Mesenteric fat pad (tissue), 1 donor: ENCODE measurements at places on chromosomes 16 and 17.

DNA sequence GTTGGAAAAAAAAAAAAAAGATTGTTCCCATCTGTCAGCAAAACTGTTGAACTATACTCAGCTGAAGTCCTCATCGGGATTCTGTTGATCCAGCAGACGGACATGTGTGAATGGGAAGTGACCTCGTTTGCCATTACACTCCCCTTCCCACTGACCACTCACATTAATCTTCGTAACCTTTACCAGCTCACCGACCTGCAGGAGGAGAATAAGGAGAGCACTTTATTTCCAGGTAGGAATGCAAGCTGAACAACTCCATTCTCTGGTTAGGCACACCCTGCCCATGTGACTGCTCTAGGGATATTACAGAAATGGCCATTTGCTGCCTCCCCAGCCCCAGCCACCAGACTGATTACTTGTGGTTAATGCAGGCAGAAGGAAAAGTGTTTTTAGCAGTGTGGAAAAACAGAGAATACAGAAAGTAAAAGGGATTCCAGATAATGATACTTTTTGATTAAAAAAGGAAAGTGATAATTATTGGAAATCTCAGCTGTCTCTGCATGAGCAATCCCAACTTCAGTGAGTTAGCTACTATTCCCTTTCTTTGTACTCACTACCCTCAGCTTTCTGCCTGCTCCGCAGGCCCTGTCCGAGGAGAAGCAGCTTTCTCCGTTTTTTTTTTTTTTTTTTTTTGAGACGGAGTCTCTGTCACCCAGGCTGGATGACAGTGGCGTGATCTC lies 23.6 kb upstream of the YWHAE start:
- no peak for DNase-seq

DNA sequence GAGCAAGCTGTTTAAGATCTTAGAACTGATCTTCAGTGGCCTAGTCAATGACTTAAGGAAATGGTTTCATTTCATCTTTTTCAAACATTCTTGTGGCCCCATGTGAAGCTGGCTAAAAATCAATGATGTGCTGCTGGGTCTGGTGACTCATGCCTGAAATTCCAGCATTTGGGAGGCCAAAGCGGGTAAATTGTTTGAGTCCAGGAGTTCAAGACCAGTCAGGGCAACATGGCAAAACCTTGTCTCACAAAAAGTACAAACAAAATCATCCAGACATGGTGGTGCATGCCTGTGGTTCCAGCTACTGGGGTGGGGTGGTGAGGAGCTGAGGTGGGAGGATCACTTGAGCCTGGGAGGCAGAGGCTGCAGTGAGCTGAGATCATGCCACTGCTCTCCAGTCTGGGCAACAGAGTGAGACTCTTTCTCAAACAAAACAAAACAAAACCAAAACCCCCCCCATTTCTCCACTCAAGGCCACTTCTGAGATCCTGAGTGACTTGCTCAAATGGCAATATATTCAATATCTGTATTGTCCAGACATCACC lies 17.4 kb upstream of the COL1A1 start:
- peak; percentile 49 for DNase-seq

DNA sequence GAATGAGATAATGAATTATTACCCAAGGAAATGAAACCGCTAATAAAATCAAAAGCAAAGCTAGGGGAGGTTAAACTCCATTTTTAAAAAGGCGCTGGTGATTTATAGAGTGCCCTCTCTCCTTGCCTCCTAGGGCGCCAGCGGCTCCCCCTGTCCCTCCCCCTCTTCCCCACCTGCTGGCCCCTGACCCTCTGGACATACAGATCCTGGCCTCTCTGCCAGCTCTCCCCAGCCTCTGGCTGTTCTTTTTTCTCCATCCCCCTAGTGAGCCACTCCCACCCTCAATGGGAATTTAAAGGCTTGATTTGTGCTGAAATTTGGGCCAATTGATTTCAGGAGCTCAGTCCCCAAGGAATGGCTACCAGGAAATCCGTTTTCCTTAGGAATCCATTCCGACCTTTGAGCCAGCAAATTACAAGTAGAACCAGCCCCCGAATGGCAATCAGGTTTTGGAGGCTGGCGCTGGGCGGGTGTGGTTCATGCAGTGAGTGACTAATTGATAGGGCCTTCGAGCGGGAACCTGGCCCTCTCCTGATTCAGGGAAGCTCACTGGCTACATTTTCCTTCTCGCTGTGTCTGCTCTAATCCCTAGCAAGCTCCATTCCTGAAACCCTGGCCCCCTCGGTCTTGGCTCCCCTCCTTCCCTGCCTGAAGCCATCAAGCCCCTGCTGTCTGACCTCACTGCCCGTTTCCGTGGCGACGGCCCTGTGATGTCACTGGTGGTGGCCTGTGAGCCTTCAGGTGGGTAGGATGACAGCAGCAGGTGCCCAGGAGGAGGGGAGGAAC lies 141.9 kb upstream of the SDK2 start:
- peak; percentile 69 for DNase-seq

- DNase-seq, result no peak
Observed at GRCh38 chr16:52469775-52470174, 77.2 kb downstream of the TOX3 start.

DNA sequence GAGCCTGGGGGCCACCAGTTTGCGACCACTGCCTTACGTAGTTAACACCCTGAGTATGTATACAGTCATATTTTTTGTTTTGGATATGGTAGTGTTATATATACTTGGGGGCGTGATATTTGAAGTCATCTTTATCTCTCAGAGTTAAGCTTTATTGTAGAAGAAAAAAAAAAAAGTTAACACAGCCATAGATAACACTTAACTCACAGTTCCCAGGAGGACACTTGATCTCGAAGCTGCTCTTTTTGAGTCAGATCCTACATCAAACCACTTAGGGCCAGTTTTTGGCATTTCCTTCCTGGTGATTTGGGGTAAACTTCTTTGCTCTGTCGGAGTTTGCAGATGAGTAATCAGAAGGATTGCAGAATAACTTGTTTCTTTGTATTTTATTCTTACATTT lies 5.8 kb downstream of the ITPRIPL2 start:
- DNase-seq, result no peak

GRCh38 chr17:29451121-29451742 lies 61.1 kb downstream of the TAOK1 start:
- no peak for DNase-seq

DNA sequence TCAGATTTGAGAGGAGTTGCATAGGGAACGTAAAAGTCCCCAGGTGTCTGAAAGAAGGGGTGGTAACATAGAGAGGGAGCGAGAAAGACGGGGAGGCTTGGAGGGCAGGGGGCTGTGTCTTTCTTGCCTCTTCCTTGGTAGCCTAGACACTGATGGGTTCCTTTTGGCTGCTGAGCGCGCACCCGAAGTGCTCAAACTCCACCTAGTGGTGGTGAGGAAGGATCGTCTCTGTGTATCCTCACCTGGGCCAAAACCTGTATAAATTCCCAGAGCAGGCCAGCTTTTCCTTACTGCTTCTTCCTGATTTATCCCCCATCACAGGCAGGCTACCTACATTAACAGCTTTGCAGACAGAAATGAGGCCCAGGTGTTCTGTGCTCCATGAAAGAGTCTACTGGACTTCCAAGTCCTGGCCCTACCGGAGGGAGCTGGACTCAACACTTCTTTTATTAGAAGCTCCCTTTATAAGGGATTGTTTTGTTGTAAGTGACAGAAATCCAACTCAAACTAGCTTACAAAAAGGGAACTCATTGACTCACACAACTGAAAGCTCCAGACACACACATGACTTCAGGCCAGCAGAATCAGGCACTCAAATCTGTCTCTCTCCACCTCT lies 5.5 kb upstream of the SLC25A35 start:
- DNase-seq, result no peak

DNA sequence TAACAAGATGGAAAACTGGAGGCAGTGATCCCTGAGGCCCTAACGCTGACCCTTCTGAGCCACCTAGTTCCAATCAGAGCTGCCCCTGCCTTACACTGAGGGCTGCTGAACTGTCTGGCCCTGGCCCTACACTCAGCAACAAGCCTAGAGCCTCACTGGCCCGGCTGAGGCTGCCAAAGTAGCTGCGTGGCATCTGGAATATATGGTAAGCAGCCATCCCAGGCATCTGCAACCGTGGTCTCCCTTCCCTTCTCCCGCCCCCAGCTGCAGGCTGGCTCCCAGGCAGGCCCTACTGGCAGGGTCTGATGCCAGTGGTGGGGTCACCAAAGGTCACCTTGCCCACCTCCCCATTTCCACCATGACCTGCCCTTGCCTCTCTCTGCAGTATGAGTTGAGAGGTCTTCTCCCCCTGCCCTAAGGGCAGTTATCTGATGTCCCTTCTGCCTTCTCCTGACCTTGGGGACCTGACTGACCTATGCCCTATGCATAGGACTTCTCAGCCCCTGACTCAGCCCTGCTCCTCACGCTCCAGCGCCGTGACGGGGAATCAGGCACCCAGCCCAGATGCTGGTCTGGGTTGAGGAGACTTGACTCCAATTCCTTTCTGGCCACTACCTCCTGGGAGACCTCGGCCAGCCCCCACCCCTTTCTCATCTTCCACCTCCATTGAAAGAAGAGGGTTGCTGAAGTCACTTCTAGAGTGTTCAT lies 45.3 kb downstream of the CPNE2 start:
- no peak for DNase-seq

GRCh38 chr16:22739077-22739476 lies 74.9 kb upstream of the HS3ST2 start:
- no peak for DNase-seq

DNA sequence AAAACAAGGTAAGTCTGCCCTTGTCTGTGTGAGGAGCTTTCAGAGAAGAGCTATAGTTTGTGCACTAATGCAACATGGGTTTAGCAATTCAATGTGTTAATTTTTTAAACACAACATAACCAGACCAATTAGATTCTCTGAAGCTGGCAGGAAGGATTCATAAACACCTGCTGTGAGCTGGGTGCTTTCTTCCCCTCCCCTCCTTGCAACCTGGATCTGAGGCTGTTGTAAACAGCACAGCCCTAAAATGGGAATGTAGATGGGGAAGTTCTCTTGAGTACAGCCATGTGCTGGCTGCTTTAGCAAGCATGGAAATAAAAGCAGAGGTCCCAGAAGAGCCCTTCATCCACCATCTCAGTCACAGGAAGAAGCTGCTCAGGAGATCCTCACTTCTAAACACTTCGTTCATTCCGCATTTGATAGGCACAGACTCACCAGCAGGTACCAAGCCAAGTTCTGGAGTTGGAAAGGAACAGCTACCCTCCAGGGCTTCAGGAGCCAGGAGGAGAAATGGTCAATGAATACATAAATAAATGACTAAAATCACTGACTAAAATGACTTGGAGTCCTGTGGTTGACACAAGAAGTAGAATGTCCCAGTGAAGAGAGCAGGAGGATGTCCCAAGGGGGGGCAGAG lies 21.7 kb downstream of the AXIN2 start:
- no peak for DNase-seq

DNA sequence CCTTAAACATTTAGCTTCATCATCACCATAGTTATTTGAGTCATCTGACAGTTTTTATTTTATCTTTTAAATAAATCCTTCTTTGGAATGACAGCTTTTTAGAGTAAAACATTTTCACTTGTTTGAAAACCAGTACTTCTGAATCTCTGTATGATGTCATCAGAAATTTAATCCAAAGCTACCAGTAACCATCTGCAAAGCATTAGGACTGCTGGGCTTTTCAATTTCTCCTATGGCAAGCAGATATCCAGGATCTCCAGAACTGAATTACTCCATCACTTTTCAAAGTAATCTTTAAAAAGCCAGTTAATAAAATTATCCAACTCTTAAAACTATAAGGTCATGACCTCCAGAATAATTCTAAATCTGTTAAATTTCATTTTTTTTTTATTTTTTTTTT lies 51.5 kb downstream of the CHCT1 start:
- DNase-seq, result no peak

- DNase-seq, result no peak
Observed at GRCh38 chr17:10171122-10171571, 27.3 kb downstream of the GAS7 start.

GRCh38 chr16:84845496-84846002 lies 25.8 kb downstream of the CRISPLD2 start:
- no peak for DNase-seq

DNA sequence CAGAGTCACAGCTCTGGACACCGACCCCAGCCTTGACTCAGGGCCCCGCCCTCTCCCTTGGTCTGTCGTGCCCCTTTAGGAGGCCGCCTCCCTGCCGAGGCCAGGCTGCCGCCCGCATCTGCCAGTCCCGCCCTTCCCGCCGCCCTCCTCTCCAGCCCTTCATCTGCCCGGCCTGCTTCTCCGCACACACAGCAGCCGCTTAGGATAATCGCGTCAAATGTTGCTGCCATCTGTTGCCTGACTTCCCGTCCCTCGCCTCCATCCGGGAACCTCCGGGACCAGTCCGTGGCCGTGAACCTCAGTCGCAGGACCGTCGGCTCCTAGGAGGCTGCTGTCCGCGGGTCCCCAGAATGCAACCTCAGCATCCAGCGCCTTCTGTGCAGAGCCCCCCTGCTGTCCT lies 11.9 kb downstream of the GSE1 start:
- DNase-seq, result no peak

DNA sequence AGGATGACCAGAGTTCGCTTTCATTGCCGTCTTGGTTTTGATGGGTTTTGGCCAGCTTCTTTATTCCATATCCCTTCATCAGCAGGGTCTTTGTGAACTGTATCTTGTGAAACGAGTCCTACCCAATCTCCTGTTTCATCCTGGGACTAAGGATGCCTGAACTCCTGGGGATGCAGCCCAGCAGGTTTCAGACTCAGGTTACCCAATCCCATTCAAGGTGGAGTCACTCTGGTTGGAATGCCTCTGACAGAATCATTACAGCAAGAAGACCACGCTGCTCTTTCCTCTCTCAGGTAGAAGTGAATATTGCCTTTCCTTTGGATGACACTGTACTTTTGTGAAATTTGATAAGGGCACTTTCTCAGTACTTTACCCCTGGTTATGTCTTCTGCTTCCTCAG lies 98.1 kb downstream of the CDH11 start:
- DNase-seq, result no peak

GRCh38 chr17:36980280-36980761 lies 31.6 kb downstream of the AATF start:
- no peak for DNase-seq

DNA sequence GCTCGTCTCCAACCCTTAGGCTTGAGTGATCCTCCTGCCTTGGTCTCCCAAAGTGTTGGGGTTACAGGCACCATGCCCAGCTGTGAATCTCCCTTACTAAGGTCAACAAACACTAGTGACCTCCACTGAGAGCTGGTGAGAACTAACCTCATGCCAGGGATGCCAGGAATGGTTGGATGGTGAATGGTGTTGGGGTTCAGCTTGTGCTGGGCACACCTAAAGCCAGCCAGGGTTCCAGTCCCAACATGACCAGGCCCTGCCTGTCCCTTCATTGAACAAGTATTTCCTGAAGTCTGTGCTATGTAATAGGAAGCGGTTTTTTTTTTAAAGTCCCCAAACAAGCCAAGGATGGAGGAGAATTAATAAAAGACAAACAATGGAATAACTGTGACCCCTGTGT lies 56.0 kb upstream of the TOB1 start:
- no peak for DNase-seq

GRCh38 chr17:2545393-2545792 lies 33.7 kb upstream of the METTL16 start:
- no peak for DNase-seq

- peak; percentile 83 for DNase-seq
Observed at GRCh38 chr17:50352072-50352692, 6.3 kb downstream of the XYLT2 start.

GRCh38 chr16:86496262-86496928 lies 13.9 kb upstream of the FOXF1 start:
- DNase-seq, result no peak

- no peak for DNase-seq
Observed at GRCh38 chr17:21125862-21126261, 902 bp upstream of the DHRS7B start.
